ENCODE measurements at places on chromosomes 5 and 9.

DNA sequence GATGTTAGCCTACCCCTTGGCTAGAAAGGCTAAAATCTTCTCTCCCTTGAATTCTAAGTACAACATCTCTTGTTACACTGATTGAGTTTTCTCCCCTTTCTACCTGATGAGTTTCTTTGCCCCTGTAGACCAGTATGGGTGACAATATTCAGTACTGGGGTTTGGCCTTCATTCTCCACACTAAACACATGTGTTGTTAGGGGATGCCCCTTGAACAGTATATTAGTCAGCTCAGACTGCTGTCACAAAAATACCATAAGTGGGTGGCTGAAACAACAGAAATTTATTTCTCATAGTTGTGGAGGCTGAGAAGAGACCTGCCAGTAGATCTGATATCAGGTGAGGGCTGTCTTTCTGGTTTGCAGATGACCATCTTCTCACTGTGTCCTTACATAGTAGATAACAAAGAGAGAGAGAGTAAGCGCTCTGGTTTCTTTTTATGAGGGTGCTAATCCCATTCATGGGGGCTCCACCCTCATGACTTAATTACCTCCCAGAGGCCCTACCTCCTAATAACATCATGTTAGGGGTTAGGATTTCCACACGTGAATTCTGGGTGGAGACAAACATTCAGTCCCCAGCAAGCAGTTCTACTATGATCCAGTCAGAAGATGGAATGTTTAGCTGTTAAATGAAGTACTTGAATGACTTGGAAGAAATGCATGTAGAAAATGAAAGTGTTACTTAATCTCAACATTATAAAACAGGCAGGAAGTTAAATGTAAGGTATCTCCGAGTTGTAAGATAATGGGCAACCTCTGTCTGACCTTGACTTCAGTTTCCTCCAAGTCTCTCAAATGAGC lies 17.5 kb downstream of the VLDLR start:
- no peak for DNase-seq

- no peak for DNase-seq
Observed at GRCh38 chr5:73093943-73094342, 26.4 kb upstream of the TMEM171 start.

GRCh38 chr9:131239161-131239975 lies 36.9 kb downstream of the FAM78A start:
- DNase-seq = no peak

DNA sequence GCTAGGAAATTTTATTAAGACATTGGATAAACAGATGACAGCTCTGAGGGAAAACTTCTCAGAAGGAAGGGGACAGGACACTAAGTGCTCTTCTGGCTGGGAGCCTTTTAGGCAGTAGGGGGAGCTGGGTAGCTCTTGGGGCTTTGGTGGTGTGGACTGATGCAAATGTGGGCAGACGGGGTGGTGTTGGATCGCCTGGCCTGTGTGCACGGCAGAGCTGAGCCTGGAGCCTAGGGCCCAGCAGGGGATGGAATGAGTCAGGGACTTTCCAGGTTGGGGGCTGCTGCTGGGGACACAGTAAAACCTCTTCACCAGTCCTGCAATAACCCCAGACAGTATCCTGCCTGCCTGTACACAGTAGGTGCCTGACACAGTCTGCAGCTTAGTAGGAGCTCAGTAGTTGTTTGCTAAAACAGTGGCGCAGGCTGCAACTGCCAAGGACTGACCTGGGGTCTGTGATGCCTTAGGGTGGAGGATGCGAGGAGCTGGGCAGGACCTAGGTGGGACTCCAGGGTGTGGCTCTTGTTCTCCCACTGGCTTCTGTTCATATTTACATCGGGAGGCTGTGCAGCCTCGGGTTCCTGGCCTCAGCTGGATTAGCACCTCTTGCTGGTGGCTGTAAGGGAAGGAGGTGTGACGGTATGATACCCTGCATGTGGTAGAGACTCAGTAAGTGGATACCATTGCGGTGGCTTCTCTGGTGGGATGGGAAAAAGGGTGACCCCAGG lies 83.8 kb downstream of the DAB2IP start:
- DNase-seq = peak; percentile 39

DNA sequence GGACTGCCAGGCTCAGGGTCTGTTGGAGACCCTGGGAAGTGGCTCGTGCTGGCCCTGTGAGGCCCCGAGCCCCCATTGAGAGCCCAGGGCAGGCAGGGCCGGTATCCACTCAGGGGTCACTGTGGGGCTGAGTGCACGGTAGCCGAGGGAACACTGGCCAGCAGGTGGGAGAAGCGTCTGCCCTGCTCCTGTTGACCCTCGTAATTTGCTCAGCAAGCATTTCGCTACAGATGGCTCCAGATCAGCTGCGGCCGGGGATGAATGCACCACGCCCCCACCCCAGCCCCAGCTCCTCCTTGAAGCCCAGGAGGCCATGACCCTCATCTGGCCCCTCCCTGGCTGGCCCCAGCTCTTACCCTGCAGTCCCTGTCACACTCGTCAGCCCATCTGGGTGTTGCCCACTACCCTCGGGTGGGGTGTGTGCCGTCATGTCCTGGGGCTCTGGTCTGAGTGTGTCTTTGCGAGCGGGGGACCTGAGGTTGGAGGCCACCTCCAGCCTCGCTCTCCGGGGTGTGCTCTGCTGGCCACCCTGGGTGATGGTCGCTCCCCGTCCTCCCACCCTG lies 6.1 kb upstream of the NRARP start:
- DNase-seq = peak; percentile 47

- DNase-seq = no peak
Observed at GRCh38 chr5:125263356-125263755, 516.9 kb upstream of the ZNF608 start.

- peak; percentile 27 for DNase-seq
Observed at GRCh38 chr5:135239453-135240282, 159.4 kb downstream of the MACROH2A1 start.

DNA sequence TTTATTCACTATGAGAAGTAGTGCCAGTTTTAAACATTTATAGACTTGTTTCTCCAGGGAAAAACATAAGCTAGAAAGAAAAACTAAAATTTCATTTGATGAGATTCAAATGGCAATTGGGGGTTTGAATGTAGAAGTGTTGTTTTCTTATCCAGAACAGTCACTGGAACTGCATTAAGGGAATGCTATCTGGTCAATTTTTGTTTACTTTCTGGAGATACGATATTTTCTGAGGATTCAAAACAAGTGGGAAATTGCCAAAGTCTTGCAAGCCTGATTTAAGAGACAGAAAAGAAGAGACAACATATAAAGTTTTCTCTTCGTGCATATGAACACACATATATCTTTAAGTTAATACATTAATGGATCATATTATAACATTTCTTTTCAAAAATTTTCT lies 118.4 kb downstream of the NXNL2 start:
- no peak for DNase-seq

DNA sequence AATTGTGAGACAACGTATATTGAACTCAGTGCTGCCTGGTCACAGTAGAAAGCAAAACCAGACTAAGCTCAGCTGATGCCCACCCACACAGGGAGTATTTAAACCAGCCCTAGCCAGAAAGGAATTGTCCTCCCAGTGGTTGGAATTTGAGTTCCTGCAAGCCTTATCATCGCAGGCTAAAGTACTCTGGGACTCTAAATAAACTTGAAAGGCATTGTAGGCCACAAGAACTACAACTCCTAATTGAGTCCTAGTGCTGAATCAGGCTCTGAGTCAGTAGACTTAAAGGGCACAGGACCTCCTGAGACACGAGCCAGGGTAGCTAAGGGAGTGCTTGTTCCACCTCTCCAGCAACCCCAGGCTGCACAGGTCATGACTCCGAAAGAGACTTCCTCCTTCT lies 171.4 kb downstream of the MCTP1 start:
- DNase-seq = no peak

- no peak for DNase-seq
Observed at GRCh38 chr5:145294331-145294730, 540.8 kb downstream of the PRELID2 start.
